Epithelial cell of alveolus of lung (primary cell): ENCODE measurements at places on chromosomes 5 and 9. TPM values are rescaled to one million over a fixed set of nuclear protein-coding genes. Genes with fewer than 3 reads are reported as not detected.

PCDHGC5 gene
- total RNA-seq: 0.78 and 1.1 TPM in 2 replicates

ARL10 gene
- total RNA-seq: 5.7 and 20.5 TPM in 2 replicates

IFNA14 gene
- total RNA-seq: not detected in 2 replicates

SREK1IP1 gene
- 6.6 and 11.3 TPM in 2 replicates for total RNA-seq

GPR150 gene
- 0.80 and 1.0 TPM in 2 replicates for total RNA-seq

SPOCK1 gene
- total RNA-seq: 7.7 and 27.8 TPM in 2 replicates

FOXI1 gene
- total RNA-seq: not detected in 2 replicates

SSNA1 gene
- total RNA-seq: 61.1 and 99.0 TPM in 2 replicates

SPINK6 gene
- not detected in 2 replicates for total RNA-seq

MSX2 gene
- total RNA-seq: 3.7 and 5.2 TPM in 2 replicates

KCNV2 gene
- total RNA-seq: not detected in 2 replicates

GRK6 gene
- total RNA-seq: 19.8 and 37.6 TPM in 2 replicates

PCDHGA11 gene
- 5.9 and 13.7 TPM in 2 replicates for total RNA-seq

SERF1A gene
- 14.0 and 18.7 TPM in 2 replicates for total RNA-seq

ENTREP1 gene
- total RNA-seq: not detected in 2 replicates

GPR21 gene
- 0.13 TPM in 1 of 2 replicates, not detected in the other for total RNA-seq

ATP10B gene
- not detected in 2 replicates for total RNA-seq

GDNF gene
- 0.39 TPM in 1 of 2 replicates, not detected in the other for total RNA-seq

CYLC2 gene
- total RNA-seq: not detected in 2 replicates

DIRAS2 gene
- total RNA-seq: not detected in 2 replicates

FOXD4L6 gene
- 1.4 TPM in 1 of 2 replicates, not detected in the other for total RNA-seq

BTNL9 gene
- total RNA-seq: not detected in 2 replicates

CBY3 gene
- total RNA-seq: not detected in 2 replicates
